Cardiac muscle cell (in vitro differentiated cells and primary cell): ENCODE measurements at places on chromosomes 3 and 15. TPM values are rescaled to one million over a fixed set of nuclear protein-coding genes. Genes with fewer than 3 reads are reported as not detected.

The HTR3E gene
- total RNA-seq = not detected in 2 replicates

The KIF15 gene
- total RNA-seq = 1.4 and 6.4 TPM in 2 replicates

DNA sequence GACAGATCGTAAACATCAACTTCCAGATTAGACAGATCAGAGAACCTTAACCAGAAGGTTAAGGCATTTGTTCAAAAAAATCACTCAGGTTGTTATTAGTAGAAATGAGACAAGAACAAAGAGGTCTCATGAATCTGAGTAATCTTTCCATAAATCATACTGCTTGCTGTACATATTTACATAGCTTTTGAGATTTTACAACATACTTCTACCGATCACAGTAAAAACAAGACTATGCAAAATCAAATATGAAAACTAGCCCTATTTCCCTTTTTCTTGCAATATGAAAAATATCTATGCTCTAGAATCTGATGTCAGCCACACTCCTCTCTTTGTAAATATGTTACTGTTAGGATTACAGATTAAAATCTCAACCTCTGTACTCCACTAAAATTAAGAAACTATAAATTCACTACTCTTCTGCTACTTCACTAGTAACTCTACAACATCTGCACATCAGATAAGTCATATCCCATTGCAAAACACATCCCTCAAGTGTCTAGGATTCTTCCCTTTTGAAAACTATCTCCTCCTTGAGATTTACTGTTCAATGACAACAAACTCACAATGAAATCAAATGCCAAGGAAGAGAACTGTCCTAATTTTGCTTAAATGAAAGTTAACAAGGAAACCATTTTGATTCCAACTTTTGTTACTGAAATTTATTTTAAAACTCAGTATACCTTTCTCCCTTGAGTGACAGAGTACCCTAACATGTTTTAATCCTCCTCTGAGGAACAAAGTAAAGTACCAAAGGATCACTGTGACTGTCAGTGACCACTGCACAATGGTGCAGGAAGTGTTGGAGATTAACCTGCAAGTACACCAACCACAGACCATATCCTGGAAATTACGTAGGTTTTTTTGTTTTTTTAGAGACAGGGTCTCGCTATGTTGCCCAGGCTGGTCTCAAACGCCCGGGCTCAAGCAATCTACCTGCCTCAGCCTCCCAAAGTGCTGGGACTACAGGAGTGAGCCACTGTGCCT, 12.8 kb downstream of the DCUN1D1 start:
- H3K4me1 ChIP-seq = no peaks in the 10 kb centered on the region
- no peak overlapping the region for H3K27ac ChIP-seq
- H3K36me3 ChIP-seq = no peaks in the 10 kb centered on the region

DNA sequence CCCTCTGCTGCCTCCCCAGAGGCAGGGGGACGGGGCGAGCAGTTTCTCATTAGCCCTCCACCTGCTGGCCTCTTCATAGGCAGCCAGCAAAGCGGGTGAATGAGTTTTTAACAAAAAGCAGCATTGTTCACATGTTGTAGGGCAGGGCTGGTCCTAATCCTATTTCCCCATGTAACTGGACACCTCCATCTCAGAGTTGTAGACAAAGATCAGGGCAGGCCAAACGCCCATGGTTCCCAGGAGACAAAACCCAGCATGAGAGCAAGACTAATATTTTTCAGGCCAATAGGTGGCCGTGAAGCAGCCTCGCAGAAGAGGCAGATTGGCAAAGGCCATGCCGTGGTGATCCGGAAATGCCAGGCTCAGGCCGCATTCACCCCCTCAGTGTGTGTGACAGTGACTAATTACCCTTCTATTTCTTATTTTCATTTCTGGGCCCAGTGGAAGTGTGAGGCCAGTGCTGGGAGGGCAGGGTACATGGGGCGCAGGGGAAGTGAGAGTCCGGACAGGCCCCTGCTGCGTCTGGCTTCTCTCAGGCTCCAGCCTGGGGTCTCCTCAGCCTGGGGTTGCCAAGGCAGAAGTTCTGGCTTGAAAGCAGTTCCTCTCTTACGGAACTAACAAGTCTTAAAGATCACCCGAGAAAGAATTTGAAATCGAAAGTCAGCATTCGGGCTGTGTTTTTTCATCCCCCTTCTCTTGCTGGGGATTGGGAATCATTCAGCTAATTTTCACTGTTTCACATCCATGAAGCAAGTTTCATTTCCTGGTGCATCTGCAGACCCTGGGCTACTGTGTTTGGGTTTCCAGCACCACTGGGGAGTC, 64.8 kb downstream of the BOC start:
- peak; percentile 69 for DNase-seq
- peaks cover 5% of the 10 kb centered on the region for H3K4me1 ChIP-seq
- no peaks in the 10 kb centered on the region for H3K27me3 ChIP-seq
- peaks cover 3% of the 10 kb centered on the region for H3K36me3 ChIP-seq
- no peak overlapping the region for H3K4me3 ChIP-seq
- peak overlapping the region; percentile 49 for H3K27ac ChIP-seq

GRCh38 chr3:45026038-45026437, at the start of gene CLEC3B:
Gene CLEC3B (plus strand): TSS chr3:45026303. CDS start chr3:45026363, 60 bp downstream.
- H3K36me3 ChIP-seq = no peaks in the 10 kb centered on the region
- DNase-seq = peak; percentile 83
- H3K27ac ChIP-seq = no peak within 1 kb of the TSS
- H3K4me1 ChIP-seq = no peaks in the 10 kb centered on the region
- H3K27me3 ChIP-seq = no peaks in the 10 kb centered on the region

The DNAJB11 gene
- 47.4 and 114 TPM in 2 replicates for total RNA-seq

DNA sequence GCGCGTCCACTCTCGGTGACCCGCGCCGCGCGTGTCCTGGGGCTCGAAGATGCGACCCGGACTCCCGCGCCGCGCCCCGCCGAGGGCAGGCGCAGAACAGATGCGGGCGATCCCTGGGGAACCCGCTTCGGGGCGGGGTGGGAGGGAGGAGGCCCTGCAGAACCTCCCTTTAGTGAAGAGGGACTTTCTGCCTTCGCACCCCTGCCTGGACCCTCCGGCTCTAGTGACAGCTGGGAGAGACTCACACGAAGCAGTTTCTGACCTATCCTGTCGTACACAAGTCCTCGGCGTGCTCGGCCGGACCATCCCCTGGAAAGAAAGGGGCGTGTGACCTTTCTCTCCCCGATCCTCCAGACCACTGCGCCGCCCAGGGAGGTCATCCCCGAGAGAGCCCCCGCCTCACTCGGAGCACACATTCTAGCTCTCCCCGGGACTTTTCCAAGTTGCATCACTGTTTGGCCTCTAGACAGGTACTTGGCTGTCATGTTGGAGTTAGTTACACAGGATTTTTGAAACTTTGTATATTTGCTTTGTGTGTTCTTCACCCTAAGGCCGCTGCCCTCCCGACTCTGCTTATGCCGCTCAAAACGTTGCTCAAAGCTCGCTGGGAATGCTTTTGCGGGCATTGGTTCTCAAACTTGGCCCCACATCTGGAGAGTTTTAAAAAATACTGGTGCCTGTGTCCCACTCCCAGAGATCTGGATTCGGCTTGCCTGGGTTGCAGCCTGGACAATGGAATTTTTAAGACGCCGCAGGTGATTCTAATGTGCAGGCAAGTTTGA, 582 bp downstream of the CGNL1 start:
- DNase-seq = peak; percentile 63
- H3K27ac ChIP-seq = peak overlapping the region; percentile 82
- H3K27me3 ChIP-seq = no peaks in the 10 kb centered on the region
- peaks cover 31% of the 10 kb centered on the region for H3K4me1 ChIP-seq

DNA sequence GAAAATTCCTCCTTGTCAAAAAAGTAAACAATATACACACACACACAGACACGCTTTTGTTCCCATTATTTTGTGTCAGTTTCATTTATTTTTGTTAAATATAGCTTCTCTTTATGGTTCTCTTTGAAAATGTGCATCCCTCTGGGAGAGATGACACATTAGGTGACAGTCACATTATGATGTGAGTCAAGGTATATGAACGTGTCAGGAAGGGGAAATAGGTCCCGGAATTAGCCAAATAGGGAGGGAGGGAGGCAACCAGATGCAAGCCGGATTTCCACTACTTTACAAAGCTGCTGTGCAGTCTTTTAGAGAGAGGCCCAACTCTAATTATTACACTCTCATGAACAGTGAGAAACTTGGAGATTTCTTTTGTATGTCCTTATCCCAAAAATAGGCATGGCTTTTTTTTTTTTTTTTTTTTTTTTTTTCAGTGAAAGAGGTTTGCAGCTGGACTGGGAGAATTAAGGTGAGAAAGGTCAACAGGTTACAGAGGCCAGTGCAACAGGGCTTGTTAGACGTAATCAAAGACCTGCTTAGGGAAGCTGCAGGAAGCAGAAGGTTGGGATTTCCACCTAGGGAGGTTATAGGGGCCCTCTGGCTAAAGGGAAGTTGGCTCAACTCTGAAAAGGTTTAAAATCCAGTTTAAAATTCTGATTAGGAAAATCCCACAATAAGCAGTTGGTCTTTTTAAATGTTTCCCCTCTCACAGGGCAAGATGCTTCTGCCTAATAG, 240.5 kb upstream of the UBE2E1 start:
- no peaks in the 10 kb centered on the region for H3K36me3 ChIP-seq
- H3K27ac ChIP-seq = no peak overlapping the region
- H3K4me1 ChIP-seq = peaks cover 3% of the 10 kb centered on the region
- no peak overlapping the region for H3K4me3 ChIP-seq
- no peaks in the 10 kb centered on the region for H3K27me3 ChIP-seq

DNA sequence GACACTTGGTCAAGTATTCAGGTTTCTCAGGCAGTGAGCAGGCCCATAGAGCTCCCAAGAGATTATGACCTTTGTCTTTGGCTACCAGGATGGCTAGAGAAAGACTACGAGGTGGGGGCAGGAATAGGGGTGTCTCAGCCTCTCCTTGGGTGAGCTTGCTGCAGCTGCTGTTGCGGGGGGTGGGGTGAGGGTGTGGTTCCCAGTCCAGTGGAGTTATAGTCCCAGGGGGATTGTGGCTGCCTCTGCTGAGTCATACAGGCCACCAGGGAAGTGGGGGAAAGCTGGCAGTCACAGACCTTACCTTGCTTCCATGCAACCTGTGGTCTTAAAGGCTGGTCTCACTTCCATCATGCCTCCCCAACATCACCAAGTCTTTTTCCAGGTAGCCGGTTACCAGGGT, 31.7 kb downstream of the ATP2C1 start:
- H3K4me3 ChIP-seq = no peak overlapping the region
- DNase-seq = no peak
- no peak overlapping the region for H3K27ac ChIP-seq
- H3K36me3 ChIP-seq = no peaks in the 10 kb centered on the region

DNA sequence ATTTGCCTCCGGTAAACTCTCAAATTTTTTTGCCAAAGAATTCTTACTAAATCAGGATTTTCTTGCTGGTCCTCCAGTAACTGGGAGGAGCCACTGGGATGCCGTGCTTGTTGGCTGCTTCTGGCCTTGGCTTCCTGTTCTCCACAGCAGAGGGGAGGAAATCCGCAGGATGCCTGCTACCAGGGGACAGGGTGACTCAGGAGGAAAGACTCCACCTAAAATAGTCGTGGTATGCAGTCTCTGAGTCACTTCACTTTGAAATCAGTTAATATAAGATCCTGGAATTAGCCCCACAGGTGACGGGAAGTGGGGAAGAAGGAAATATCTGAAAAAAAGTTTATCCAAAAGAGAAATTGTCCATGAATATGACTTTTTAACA, 6.5 kb upstream of the TM4SF18 start:
- no peak overlapping the region for H3K27ac ChIP-seq
- no peaks in the 10 kb centered on the region for H3K27me3 ChIP-seq
- no peaks in the 10 kb centered on the region for H3K4me1 ChIP-seq
- no peak for DNase-seq
- H3K36me3 ChIP-seq = no peaks in the 10 kb centered on the region
- H3K4me3 ChIP-seq = no peak overlapping the region

GRCh38 chr3:57779666-57780065, 23.6 kb downstream of the SLMAP start:
- H3K4me1 ChIP-seq = no peaks in the 10 kb centered on the region
- no peaks in the 10 kb centered on the region for H3K36me3 ChIP-seq
- H3K4me3 ChIP-seq = no peak overlapping the region
- H3K27me3 ChIP-seq = no peaks in the 10 kb centered on the region

The SPRED1 gene
- total RNA-seq = 11.2 and 17.3 TPM in 2 replicates

The PSMD6 gene
- total RNA-seq = 107 and 110 TPM in 2 replicates

The SPTSSB gene
- total RNA-seq = 0.32 TPM in 1 of 2 replicates, not detected in the other

- H3K27ac ChIP-seq = no peak overlapping the region
- H3K4me3 ChIP-seq = no peak overlapping the region
- no peaks in the 10 kb centered on the region for H3K4me1 ChIP-seq
- DNase-seq = no peak
- H3K36me3 ChIP-seq = peaks cover 3% of the 10 kb centered on the region
Observed at GRCh38 chr3:48592519-48593087, 2.5 kb downstream of the COL7A1 start.

- H3K4me1 ChIP-seq = no peaks in the 10 kb centered on the region
- H3K27me3 ChIP-seq = no peaks in the 10 kb centered on the region
- H3K36me3 ChIP-seq = no peaks in the 10 kb centered on the region
Observed at GRCh38 chr3:127291611-127292010, 3.8 kb upstream of the PRR20G start.

The LTF gene
- not detected in 2 replicates for total RNA-seq

The NMD3 gene
- total RNA-seq = 28.4 and 36.8 TPM in 2 replicates

The ITIH3 gene
- total RNA-seq = 0.06 TPM in 1 of 2 replicates, not detected in the other

The GRIP2 gene
- total RNA-seq = 0.06 TPM in 1 of 2 replicates, not detected in the other

The SV2B gene
- total RNA-seq = 0.03 TPM in 1 of 2 replicates, not detected in the other

- H3K27me3 ChIP-seq = no peaks in the 10 kb centered on the region
- peak; percentile 79 for DNase-seq
- peak overlapping the region; percentile 22 for H3K27ac ChIP-seq
- H3K4me3 ChIP-seq = no peak overlapping the region
Observed at GRCh38 chr15:79978655-79979514, 7.9 kb upstream of the BCL2A1 start.

GRCh38 chr15:59335207-59335786, 37.4 kb downstream of the MYO1E start:
- peak; percentile 5 for DNase-seq

DNA sequence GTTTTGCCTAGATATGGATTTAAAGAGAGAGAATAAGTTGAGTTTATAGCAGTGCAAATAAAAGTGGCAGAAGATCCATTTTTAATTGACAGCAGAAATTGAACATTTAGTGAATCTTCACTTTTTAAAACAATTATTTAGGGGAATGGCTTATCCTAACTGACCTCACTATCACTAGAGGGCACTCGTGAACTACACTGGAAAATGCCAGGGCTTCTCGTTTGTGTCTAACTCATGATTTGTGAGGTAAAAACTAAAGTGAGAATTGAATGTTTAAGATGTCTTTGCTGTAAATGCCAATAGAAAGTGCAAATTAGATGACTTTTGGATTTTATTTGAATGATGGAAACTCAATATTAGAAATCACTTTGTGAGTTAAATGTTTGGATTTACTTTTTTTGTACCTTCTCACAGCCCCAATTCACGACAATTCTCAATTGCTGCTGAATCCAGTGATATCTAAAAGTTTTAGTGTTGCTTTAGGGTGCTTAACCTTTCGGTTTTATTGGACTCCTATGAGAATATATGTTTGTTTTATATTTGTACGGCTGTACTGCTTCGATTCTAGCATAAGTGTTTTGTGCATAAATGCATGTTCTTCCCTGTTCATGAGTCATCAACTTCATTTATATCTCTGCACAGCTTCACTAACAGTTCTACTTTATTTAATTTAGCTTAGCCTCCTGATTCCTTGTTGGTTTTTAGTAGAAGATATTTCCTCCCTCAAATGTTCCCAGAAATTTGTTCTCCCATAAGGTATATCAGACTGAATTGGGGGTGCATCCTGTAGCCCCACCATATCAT, 462.1 kb downstream of the MFSD1 start:
- no peaks in the 10 kb centered on the region for H3K27me3 ChIP-seq
- no peaks in the 10 kb centered on the region for H3K4me1 ChIP-seq
- H3K36me3 ChIP-seq = no peaks in the 10 kb centered on the region
- DNase-seq = peak; percentile 57
